BJ (cell line): ENCODE measurements at places on chromosomes 4 and X.

DNA sequence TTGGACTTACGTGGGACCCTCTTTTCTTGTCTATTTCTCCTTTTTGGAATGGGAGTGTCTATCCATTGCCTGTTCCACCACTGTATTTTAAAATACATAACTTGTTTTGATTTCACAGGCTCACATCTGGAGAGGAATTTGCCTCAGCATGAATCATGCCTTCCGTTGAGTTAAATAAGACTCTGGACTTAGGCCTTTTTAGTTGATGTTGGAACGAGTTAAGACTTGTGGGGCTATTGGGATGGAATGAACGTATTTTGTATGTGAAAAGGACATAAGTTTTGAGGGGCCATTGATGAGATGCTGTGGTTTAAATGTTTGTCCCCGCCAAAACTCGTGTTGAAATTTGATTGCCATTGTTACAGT is 66.2 kb downstream of the BEX3 start:
- no peak for DNase-seq

DNA sequence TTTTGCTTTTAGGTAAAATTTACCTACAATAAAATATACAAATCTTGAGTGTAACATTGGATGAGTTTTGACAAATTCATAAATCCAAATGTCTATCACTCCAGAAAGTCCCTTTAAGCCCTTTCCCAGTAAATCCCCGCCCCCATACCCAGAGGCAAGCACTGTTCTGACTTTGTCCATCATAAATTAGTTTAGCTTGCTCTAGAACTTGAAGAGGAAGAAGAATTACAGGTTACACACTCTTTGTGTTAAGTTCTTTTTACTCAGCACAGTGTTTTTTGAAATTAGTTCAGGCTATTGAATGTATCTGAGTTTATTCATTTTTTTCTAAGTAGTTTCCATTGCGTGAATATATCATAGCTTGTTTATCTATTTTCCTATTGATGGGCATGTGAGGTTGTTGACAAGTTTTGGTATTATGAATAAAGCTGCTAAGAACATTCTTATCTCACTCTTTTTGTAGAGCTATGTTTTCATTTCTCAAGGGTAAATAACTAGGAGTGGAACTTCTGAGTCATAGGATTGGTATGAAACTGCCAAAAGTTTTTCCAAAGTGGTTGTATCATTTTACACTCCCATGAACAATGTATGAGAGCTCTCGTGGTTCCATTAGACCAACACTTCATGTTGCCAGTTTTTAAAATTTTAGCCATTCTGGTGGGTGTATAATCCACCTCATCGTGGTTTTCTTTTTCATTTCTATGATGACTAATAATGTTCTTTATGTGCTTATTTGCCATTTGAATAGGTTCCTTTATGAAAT is 22.4 kb upstream of the HPSE start:
- peak; percentile 75 for DNase-seq

- DNase-seq: no peak
Observed at GRCh38 chr4:112523764-112524505, 8.0 kb upstream of the NEUROG2 start.

DNA sequence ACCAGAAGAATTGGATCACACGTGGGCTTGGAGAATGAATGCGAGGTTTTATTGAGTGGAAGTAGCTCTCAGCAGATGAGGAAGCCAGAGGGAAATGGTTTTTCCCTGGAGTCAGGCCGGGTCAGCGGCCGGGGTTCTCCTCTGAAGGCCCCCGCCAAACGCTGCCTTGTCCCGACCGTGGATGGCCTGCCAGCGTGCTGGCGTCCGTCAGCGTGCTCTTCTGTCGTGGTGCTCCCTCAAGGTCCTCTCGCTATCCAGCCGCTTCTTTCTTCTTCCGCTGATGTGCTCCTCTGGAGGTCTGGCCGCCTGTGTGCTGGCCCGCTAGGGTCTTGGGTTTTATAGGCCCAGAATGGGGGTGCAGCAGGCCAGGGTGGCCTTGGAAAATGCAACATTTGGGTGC is 632.2 kb downstream of the TRAM1L1 start:
- DNase-seq: no peak
